GM12865 (cell line): ENCODE measurements at places on chromosomes 7 and 10.

GRCh38 chr10:112585126-112585525 is 138.1 kb downstream of the VTI1A start:
- no peak for DNase-seq

DNA sequence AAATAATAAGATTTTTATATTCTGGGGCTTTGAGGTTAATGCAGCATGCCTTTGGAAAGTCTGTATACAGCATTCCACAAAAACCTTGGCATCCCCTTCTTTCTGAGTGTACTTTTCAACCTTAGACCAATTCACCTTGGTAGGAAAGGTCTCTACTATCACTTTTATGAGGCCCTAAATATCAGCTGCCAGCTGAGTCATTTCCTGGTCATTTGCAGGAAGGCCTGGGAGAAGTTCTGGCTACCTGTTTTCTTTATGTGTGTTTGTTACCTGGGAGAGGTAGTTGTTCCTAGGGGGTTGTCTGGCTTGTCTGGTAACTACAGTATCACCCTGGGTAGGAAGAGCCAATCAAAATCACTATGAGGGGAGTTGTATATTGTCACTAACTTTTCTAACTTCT is 4.1 kb downstream of the SPAM1 start:
- DNase-seq, result no peak

DNA sequence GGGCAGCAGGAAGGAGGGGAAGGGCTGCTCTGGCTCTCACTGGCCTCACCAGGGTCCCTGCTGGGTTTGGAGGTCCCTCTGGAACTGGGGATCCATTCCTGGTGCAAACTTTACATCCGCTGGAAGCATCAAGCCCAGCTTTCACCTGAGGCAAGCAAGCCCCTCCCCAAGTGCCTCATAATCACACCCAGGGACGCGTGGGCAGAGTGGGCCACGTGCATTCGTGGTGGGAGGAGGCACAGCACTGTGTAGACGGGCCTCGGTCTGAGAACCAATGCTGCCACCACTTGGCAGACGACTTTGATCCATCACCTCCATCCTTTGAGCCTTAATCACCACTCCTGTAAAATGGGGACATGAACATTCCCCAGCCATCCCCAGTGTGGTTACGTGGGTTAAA is 74.1 kb downstream of the VWA2 start:
- no peak for DNase-seq

- no peak for DNase-seq
These were observed 42.3 kb downstream of the RHOBTB1 start for GRCh38 chr10:60901561-60902235.

DNA sequence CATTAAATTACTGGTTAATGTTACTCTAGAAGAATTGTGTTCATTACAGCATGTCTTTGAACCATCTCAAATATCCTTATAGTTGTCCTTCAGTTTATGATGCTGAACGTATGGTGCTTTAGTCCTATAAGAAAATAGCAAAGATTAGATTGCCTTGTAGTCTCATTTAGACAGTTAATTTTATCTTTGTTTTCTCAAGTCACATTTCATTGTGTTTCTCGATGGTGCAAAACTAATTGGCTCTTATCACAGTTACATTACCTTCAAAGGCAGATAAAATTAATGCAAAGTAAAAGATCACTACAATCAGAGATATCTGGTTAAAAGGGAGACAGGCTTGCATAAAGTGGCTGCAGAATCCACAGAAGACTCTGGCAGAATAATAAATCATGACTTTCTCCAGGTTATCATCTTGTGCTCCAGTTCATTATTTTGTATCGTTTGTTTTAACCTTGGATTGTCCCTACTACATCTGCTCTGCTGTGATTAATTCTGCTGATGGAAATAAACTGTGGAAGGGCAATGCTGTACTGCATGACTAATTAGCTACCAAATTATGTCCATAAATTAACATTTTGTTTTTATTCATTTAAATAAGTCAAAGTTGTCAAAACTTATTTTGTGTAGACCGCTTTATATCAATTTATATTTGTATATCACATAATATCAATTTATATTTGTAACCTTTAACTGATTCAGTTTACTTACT is 24.2 kb downstream of the PRPS1L1 start:
- no peak for DNase-seq

- DNase-seq, result peak; percentile 53
These were observed 100.4 kb downstream of the ARID5B start for GRCh38 chr10:62001898-62002297.

- no peak for DNase-seq
These were observed 176.0 kb downstream of the SKAP2 start for GRCh38 chr7:26688388-26688787.

DNA sequence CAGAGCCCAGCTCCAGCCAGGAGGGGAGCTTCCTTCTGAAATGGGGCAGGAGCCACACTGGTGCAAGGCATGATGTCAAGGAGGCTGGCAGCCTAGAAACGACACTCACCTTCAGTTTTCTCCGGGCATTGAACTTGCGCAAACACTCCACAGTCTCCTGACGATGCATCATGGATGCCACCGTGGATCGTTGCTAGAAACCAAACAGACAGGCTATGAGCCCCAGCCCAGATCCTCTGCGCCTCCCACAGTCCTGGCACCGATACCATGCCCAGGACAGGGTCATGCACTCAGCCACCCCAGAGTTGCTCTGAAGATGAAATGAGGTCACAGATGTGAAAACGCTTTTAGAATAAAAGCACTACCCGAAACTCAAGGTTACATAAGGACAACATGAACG is 31.0 kb upstream of the NDST2 start:
- DNase-seq, result no peak

DNA sequence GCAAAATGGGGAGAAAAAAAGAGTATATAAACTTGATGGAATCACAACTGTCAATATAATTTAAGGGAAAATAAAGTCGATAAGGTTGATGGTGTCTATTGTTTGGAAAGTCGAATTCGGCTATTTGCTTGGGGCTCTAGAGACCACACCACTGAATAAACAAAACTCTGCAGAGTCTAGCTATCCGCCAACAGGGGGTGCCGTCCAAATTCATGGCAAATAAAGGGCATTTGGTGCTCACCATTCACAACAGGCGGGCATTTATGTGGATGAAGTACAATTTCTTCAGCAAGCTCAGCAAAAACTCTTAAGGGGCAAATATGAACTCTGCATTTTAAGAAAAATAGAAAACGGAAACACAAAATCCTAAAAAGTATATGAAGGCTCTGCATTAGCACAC is 23.3 kb downstream of the CD36 start:
- DNase-seq, result no peak

DNA sequence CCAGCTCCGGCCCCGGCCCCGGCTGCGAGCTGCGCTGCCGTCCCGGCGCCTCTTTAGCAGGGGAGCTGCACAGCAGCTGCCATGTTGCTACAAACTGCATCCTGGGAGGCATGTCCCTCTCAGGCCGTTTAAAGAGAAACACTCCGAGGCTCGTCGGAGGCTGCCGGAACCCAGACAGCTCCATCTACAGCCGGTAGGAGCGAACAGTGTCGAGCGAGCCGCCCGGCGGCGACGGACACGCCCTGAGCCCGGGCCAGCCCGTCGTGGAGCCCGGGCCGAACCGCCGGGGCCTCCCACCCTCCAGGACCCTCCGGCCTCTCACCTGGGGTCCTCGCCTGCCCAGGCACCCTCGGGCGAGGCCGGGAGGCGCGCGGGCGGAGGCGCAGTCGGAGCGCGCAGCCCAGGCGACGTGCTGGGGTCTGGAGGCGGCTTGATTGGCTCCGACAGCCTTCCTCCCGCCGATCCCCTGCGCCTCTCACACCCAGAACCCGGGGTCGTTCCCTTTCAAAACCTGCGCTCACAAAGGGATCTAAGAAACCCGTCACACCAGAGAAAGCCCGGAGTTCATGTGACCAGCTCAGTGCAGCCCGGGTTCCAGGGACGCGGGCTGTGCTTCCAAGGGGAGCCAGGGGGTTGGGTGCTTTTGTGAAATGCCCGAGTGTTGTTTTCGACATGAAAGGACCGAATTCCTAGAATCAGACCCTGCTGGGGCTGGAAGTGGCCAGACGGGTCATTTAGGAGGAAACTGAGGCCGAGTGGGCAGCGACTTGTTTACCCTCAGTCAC is at the start of gene ZNF777:
Gene ZNF777 (minus strand): TSS at position 570 of the 785 bp plus-strand sequence. CDS start 5,040 bp downstream, outside the sequence.
- DNase-seq, result peak; percentile 93

DNA sequence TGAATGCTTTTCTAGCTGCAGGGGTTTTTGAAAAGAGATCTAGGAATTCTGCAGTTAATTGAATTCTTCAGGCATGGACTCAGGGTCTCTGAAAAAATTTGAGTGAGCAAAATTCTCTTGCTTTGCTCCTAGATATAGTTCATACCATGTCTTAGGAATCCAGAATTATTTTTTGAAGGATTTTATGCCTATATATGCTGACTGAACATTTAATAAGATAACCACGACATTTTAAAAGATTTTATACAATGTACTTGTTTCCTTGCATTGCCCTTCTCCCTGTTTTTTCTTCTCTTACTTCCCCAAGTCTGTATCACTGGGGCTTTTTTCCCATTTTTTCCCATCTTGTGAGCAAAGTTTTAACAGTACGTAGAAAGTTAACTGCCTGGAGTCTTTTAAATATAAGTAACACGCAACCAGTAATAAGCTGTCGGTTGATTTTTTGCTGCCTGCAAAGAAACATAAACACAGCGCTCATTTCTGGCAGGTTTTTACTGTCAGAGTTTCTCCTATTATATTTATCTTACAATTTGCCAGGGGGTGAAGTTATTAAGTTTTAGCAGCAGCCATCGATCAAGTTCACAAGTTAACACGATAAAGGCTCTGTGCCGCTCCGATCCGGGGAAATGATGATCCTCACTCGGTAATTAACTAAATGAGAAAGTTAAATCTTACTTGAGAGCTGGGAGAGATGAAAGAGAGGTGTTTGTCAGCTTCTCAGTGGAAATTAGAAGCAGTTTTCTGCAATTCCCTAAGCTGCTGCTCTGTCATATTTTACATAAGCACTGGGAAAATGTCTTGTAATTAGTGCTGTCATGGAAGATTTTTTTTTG is 81.0 kb downstream of the POLL start:
- DNase-seq, result no peak

DNA sequence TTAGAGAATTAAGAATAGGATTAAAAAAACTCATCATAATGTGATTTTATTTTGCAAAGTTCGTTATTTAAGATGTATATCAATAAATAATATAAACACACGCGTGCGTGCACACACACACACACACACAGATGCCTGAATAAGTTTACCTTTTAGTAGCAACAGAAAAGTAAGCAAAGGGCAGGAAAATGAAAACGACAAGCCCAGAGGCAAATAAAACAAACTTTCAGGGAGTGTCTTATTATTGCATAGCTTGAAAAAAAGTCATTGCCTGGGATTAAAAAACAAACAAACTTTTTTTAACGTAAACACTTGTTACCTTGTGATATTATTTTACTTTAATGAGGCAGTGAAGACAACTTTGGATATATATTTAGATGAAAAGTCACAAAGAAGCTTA is 226.4 kb downstream of the BAMBI start:
- DNase-seq, result no peak

DNA sequence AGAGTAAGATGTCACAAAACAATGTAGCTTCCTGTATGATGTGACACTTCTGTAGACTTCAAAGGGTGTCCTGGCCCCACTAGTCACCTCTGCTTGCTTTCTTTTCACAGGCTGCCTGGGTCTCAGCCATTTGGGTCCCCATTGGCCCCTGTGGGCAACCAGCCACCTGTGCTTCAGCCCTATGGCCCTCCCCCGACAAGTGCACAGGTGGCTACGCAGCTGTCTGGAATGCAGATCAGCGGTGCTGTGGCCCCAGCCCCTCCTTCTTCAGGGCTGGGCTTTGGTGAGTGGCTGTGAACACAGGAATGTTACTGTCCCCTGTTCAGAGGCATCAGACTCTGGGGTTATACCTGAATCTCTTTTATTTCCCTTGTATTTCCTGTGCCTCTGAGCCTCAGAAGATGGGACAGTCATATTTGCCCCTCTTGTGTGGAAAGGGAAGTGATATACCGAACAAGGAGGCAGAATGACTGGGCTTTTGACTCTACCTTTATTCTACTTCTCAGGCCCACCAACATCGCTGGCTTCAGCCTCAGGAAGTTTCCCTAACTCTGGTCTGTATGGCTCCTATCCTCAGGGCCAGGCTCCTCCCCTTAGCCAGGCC is 15.4 kb downstream of the SEC24C start:
- DNase-seq, result no peak

DNA sequence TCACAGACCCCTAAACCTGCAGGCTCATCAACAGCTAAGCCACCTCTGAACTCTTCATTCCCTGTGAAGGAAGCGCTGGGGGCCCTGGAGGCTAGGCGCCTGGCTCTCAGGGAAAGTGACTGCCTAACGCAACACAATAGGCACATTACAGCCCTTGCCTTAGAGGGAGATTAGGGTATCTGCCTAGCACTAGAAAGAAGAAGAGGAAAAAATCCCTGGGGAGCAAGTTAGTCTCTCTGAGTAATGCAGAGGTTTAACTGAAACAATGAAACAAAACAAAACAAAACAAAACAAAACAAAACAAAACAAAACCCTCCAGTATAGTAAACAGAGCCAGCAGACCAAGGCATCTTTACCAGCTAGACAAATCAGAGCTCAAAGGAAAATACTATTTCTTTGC is 2.6 kb downstream of the ZNF777 start:
- no peak for DNase-seq

DNA sequence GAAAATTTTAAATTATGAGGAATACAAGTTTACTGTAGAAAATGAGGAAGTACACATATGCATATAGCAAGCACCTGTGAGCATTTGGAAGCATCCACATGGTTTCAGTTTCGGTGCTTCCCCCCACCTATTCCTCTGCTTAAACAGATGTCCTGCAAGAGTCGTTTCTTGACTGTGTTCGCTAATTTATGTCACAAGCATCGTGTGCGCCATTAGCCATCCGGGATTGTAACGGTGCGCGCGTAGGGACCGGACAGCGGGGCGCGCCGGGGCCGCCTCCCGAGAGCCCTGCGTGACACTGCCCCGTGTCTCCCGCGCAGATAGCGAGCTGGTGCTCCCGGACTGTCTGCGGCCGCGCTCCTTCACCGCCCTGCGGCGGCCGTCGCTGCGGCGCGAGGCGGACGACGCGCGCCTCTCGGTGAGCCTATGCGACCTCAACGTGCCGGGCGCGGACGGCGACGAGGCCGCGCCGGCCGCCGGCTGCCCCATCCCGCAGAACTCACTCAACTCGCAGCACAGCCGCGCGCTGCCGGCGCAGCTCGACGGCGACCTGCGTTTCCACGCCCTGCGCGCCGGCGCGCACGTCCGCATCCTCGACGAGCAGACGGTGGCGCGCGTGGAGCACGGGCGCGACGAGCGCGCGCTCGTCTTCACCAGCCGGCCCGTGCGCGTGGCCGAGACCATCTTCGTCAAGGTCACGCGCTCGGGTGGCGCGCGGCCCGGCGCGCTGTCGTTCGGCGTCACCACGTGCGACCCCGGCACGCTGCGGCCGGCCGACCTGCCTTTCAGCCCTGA is 90.9 kb downstream of the NEURL1 start:
- DNase-seq, result no peak

GRCh38 chr7:22316914-22317313 is 40.0 kb downstream of the RAPGEF5 start:
- peak; percentile 20 for DNase-seq
